ENCODE measurements at places on chromosomes 12 and 14.

DNA sequence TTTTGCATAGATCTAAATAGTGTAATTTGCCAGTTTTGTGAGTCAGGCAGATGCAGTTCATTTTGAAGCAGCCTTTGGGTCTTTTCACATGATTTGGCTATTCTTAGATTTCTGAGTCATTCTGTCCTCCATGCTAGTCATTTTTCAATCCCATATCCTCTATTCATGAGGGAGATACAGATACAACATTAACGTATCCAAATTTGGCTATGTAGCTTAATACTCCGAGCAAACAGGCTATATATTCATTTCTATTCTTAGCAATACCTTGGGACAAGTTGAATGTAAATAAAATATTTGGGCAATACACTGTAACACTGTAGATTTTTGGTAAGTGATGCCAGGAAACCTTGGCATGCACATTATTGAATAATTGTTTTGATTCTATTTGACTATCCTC, 270.7 kb upstream of the PDE3A start:
- DNase-seq: no peak

DNA sequence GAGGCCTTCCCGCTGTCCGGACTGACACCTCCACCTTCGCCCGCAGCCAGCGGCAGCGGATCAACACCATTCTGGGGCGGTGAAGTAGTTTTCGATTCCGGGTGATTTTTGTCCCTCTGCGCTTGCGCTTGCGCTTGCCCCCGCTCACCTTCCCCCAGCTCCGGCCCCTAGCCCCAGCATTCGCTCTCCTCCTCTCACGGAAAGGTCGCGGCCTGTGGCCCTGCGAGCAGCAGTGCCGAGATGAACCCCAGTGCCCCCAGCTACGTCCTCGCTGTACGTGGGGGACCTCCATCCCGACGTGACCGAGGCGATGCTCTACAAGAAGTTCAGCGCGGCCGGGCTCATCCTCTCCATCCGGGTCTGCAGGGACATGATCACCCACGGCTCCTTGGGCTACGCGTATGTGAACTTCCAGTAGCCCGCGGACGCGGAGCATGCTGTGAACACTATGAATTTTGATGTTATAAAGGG, 22.7 kb upstream of the SRGAP1 start:
- DNase-seq: no peak

DNA sequence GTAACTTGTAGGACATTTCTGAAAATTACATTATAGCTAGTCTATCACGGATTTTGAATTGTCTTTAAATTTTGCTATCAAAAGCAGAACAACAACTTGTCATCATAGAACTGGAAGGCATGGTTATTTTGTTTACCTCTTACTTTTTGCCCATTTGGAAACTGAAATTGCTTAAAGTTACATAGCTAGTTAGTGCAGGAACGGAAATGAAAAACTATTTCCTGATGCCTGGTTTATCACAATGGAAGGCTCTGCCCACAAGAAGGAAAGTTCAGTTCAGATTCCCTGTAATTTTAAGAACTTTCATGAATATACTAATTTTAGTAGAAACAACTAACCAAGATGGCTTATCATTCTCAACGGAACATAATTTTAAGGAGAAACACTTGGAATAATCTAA, 427.7 kb downstream of the RAD51B start:
- DNase-seq: no peak

GRCh38 chr14:71783786-71784185, 148.4 kb upstream of the RGS6 start:
- DNase-seq: no peak

DNA sequence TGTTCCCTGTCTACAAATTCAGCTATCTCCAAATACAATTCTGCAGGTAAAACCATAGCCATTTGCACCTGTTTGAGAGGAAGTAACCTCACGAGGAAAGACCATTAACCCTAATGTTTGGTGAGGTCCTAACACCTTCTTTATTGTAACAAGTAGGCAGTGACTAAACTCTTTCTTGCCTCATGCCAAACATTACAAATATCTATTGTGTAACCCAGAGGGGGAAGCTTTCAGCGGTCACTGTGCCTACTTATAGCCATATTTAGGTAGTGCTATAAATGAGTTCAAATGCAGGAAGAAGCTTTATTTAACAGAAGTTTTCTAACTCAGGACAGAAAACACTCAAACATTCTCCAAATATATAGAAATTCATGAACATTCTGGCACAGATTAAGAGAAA, 252.7 kb downstream of the LRFN5 start:
- no peak for DNase-seq

DNA sequence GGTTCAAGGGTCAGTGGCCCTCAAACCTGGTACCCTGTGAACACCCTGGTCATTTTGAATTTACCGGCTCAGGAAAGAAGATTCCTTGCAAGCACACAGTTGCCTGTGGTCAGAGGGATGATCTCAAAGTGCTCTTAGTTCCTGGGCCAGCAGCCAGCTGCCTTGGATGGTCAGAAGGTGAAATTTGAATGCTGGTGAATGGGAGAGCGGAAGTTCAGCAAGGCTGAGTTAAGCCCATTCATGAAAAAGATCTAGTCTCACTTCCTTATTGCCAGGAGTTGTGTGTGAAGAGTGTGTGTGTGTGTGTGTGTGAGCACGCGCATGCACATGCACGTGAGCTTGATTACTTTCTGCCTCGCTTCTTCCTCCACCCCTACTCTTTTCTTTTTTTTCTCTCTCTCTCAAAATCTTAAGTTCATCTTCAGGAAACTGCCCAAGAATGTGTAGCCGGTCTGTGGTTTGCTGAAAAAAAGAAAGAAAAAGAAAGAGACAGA, 155.5 kb upstream of the CCND2 start:
- peak; percentile 83 for DNase-seq

DNA sequence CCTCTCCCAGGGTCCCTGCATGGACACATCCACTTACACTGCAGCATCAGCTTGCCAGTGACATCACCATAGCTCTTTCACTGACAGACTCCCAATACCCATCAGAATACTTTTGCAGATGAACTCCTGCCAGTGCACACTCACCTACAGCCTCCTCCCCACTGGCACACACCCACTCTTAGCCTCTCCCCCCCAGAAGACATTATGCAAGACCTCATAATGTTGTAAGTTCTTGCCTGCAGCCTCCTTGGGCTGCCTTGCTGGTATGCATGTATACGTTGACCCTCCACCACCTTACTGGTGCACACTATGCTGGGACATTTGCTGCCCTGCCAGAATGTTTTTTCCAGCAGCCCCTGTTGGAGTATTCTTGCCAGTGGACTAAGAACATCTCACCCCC, 324.2 kb downstream of the AEBP2 start:
- peak; percentile 40 for DNase-seq

DNA sequence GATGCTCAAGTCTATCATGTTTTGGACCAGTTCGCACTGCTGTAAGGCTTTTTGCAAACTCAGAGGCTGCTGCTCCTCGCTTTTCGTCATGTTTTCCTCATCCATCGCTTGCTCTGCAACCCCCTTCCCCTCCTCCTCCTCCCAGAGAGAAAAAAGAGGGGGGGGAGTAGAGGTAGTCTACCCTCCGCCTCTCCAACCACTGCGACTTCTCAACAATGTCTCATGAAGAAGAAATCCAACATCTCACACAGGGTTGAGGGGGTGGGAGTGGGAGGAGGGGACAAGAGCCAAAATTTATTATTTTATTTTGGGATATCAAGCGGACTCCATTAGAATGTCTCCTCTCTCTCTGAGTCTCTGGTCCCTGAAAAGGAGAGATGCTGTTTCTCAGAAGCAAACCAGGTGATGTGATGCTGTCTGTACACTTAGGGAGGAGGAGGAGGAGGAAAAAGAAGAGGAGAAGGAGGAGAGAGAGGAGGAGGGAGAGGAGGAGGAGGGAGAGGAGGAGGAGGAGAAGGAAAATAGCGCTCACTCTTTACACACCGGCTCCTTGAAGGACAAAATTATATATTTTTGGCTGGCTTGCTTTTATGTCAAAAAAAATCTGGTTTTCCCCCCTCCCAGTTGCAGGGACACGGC, 520 bp downstream of the KSR2 start:
- no peak for DNase-seq

- DNase-seq: no peak
These were observed 71.7 kb downstream of the TGFB3 start for GRCh38 chr14:75910048-75910447.

DNA sequence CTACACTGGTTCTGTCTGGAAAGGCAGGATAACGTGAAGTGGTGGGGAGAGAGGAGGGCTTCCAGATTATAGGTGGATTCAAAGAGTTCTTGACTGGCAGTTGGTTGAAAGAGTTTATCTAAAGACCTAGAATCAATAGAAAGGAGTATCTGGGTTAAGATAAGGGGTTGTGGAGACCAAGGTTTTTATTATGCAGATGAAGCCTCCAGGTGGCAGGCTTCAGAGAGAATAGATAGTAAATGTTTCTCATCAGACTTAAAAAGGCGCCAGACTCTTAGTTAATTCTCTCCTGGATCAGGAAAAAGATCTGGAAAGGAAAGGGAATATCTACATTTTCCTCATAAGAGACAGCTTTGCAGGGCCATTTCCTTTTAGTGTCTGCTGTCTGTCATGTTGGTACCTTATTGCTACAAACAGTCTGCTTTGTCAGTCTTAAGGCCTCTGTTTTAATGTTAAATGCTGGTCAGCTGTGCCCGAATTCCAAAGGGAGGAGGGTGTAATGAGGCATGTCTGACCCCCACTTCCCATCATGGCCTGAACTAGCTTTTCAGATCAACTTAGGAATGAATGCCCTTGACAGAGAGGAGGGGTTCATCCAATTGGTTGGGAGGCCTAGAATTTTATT, 401.3 kb downstream of the FUT8 start:
- no peak for DNase-seq

- no peak for DNase-seq
These were observed 192.0 kb upstream of the HMGA2 start for GRCh38 chr12:65632131-65632855.

GRCh38 chr12:105980533-105980932, 158.2 kb downstream of the NUAK1 start:
- no peak for DNase-seq

DNA sequence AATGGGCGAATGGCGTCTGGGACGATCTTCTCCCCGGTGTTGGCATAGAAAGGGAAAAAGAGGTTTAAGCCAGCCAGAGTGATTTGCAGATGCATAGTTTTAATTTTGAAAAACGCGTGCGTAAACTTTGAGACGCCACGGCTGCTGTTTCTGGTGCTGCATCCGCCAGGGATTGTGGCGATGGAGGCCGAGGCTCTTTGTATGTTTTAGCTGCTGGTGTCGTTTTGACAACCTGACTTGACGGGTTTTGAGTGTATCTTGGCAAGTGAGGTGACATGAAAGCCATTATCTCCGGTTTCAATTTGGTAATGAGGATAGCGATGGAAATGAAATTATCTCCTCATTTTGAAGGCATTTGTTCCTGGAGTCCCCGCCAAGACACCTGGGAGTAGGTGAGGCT, 1.6 kb downstream of the PTGDR start:
- DNase-seq: no peak

DNA sequence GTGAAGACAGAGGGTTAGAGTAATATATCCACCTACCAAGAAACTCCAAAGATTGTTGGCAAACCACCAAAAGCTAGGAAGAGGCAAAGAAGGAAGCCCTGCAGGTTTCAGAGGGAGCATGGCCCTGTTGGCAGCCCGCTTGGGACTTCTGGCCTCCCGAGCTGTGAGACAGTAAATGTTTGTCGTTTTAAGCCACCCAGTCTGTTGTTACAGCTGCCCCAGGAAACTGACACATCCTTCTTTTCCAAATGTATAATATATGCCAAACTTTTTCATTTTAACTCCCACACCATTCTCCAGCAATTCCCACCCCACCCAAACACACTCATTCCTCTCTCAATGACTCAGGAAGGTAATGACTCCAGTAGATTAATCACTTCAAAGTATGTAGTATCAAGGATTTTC, 74.0 kb downstream of the RPS29 start:
- DNase-seq: peak; percentile 90

- DNase-seq: peak; percentile 59
These were observed 45.7 kb upstream of the ITPR2 start for GRCh38 chr12:26878661-26879119.

DNA sequence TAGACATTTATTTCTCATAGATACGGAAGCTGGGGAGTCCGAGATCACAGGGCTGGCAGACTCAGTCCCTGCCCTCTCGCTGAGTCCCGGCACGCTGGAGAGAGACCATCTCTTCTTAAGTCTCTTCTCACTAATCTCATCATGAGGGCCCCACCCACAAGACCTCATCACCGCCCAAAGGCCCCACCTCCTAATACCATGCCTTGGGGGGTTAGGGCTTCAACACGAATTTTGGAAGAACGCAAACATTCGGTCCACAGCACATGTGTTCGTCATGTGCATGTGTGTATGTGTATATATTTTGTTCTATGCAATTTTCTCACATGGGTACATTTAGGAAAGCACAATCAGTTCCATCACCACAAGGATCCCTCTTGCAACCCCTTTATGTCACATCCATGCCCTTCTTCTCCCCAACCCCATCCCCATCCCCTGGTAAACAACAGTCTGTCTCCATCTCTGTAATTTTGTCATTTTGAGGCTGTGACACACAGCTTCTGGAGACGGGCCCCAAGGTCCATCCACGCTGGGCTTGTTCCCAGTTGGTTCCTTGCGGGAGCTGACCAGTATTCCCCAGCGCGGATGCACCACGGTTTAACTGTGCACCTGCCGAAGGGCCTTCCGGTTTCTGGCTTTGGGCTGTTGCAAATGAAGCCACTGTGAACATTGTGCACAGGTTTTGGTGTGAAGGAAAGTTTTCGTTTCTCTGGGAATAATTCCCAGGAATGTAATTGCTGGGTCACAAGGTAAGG, 317.5 kb upstream of the DIO3 start:
- no peak for DNase-seq

DNA sequence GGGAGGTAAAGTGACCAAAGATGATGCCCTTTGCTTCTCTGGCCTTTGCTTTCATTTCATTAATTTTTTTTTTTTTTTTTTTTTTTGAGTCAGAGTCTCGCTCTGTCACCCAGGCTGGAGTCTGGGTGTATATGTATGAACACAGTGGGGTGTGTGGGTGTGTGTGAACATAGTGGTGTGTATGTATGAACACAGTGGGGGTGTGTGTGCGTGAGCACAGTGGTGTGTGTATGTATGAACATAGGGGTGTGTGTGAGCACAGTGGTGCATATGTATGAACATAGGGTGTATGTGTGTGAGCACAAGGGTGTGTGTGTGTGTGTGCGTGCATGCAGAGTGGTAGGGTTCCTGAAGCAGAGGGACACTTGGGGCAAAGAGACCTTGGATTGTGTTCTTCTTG, 9.6 kb downstream of the KLC1 start:
- no peak for DNase-seq

- DNase-seq: no peak
These were observed 107.7 kb downstream of the ARF6 start for GRCh38 chr14:50000380-50001150.

Data from NCI-H226 (cell line).